Retina (tissue), 1 donor: ENCODE measurements at places on chromosomes 3 and 15.

DNA sequence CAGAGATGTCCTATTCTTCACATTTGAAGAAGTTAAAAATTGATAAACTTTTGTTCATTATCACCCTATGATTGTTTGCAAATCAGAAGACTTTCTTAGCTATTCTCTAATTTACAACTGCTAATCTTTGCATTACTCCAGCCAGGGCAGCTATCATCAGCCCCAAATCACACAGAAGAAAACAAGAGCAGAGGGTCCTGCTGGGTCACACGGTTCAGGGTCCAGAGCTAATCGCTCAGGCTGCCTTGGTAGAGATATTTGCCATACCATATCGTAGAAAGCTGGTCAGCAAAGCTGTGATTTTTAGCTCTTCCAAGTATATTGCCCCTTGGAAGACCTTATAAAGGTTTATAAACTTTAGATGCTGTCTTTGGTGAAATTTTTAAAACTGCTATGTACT is 181.4 kb downstream of the MAGI1 start:
- no peak for DNase-seq

DNA sequence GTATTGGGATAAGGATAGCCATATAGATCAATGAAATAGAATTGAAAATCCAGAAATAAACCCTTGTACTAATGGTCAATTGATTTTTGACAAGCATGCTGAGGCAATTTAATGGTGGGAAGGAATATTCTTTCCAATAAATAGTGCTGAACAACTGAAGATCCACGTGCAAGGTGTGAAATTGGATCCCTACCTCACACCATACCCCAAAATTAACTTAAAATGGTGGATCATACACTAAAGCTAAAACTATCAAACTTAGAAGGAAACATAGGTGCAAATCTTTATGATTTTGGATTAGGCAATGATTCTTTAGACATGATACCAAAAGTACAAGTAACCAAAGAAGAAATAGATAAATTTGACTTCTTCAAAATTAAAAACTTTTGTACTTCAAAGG is 22.1 kb upstream of the SYNM start:
- DNase-seq, result no peak

DNA sequence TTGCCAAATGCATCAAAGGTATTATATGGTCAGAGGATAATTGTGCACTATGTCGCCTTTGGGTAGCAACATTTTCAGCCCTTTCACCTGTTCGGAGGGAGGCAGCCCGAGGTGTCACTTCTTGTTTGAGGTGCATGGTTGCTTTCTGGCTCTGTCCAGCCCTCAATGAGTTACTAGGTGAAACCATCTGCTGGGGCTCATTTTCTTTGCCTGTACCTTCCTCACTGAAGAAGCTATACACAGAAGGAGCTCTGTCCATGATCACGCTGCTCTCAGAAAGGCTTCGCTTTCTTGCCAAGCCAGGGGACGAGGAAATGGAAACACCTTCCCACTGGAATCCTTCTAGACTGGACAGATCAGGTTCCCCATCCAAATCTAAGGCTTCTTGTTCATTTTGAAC is 42.7 kb downstream of the ZNF106 start:
- DNase-seq, result no peak

- DNase-seq, result no peak
Measured at GRCh38 chr15:56775641-56776040, 42.3 kb upstream of the ZNF280D start.

DNA sequence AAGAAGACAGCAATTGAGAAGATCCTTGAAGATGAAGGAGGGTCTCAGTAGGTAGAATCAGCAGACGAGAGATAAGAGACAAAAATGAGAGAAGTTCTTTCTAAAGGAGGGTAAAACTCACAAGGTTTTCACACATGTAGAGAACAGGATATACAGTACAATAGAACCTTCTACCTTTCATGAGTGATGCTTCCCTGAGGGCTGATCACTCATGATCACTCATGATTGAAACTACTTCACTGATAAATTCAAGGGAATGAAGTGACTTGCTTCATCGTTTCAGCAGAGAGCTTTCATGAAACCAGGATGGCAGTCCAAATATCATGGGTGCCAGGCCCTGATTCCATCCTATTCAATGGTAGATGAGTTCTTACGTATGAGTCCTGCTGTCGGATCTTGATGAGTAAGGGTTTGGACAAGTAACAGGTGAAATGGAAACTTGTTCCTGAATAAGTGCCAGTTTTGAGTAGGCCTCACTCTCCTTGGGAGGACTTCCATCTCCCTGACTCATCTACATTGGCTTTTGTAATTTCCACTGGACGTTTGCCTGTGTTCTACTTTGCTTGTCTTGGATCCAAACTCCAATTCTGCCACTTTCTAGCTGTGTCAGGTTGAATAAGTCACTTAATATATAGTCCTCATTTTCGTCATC is 9.6 kb upstream of the CLDN16 start:
- no peak for DNase-seq

DNA sequence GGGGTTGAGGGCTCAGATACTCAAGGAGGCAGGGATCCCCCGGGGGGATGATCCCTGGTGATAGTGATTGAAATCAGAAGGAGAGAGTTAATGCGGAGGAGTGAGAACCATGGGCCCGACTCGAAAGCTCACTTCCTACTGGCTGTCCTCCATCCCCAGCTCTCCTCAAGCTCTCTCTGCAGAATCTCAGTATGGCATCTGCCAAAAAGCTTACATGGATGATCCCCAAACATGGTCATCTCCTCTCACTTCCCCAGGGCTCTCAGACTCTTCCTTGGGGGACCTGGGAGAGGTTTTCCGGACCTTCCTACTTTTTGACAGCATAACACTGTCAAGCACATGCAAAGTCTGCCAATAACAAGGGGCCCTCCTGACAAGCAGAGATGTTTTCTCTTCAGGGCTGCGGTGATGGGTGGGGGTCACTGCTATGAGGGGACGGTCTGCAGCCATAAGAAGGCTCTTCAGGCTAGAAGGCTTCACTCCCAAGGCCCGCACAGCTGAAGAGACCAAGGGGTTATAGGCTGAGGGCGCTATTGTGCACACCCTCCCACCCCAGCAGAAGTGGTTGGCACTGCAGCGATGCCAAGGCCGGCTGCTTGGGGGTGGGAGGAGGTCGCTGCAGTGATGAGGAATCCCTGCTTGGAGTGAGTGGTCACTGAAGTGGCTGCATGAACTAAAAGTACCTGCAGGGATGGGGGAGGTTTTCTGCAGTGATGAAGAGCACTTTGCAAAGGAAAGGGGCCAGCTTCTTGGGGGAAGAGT is 828 bp upstream of the VWA5B2 start:
- DNase-seq, result peak; percentile 30

DNA sequence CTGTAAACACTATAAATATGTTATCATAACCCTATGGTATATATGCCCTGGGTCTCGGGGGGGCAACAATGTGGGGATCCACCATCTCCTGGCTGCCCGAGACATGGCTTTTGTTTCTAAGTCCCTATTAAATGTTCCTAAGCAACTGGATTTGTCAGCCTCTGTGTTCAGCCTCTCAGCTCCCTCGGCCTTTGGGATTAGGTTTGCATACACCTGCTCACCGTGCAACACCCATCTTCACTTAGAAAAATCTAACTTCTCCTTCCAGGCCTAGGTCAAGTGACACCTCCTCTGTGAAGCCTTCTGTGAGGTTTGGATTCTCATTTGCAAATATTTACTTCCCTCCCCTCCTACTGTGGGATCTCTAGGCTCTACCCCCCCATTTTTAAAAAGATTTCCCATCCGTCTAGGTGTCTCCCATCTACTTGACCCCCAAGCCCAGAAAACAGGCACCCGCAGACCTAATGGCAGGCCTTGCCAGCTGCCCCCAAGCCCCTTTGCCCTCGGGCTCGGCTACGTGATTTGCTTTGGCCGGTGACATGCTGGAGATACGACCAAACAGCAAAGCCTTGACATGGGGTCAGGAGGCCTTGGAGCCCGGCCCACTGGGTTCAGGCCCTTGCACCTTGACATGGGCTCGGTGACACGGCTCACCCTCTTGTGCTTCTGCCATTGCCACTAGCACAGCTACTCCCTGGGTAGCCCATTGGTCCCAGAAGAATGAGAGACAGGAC is 66.0 kb upstream of the BLM start:
- DNase-seq, result no peak

GRCh38 chr3:127330385-127330784 is 42.5 kb upstream of the PRR20G start:
- DNase-seq, result no peak

DNA sequence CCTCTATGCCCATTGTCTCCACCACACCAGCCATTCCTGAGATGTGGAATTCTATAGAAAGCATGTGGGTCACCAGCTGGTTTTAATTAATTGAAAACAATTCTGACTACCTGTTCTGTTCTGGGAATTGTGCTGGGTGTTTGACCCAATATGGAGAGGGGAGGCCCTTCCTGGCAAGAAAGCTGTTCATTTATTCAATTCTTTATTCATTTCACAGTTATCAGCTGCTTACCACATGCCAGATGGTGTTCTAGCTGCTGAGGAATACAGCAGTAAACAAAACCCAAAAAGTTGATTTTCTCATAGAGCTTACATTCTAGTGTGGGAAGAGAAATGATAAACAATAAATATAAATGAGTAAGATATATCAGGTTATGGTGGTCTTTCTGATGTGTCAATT is 296.1 kb upstream of the RASGRP1 start:
- peak; percentile 11 for DNase-seq

DNA sequence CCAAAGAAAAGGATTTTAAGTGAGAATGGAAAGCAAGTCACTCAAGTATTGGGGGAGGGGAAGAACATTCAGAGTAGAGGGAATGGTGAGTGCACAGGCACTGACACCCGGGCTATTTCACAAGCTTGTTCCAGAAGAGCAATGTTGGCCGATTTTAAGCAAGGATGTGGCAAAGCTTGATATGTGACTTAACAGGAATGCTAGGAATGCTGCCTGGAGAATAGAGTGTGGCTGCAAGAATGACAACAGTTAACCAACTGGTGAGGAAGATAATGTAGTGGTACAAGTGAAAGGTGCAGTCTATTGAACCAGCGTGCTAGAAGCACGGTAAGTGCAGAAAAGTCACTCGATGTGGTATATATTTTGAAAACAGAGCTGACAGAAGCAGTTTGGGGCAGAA is 6.2 kb upstream of the CCDC80 start:
- no peak for DNase-seq

- DNase-seq, result no peak
Measured at GRCh38 chr15:43029476-43029875, 76.4 kb downstream of the UBR1 start.

DNA sequence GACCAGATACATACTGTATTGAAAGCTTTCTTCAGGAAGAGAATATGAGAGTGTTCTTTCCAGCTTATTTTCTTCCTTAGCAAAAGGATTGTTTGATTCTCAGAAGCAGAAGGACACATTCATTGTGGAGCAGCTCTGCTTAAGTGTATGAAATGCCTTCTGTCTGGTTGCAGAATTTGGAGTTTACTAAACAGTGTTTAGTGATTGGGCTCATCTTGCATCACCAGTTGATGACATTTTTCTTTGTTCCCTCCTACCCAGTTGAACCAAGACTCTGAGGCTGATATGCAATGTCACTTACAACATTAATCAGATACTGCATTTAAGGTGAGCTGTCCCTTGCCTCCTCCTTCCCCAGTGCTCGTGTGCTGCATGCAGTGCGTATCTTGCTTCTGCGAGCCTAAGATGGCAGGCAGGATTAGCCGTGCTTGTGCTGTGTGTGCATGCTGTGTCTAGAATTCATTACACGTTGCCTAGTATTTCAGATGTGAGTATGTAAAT is 18.4 kb downstream of the ZBTB38 start:
- DNase-seq, result peak; percentile 67

GRCh38 chr3:2468816-2469215 is 370.1 kb downstream of the CNTN4 start:
- DNase-seq, result no peak

DNA sequence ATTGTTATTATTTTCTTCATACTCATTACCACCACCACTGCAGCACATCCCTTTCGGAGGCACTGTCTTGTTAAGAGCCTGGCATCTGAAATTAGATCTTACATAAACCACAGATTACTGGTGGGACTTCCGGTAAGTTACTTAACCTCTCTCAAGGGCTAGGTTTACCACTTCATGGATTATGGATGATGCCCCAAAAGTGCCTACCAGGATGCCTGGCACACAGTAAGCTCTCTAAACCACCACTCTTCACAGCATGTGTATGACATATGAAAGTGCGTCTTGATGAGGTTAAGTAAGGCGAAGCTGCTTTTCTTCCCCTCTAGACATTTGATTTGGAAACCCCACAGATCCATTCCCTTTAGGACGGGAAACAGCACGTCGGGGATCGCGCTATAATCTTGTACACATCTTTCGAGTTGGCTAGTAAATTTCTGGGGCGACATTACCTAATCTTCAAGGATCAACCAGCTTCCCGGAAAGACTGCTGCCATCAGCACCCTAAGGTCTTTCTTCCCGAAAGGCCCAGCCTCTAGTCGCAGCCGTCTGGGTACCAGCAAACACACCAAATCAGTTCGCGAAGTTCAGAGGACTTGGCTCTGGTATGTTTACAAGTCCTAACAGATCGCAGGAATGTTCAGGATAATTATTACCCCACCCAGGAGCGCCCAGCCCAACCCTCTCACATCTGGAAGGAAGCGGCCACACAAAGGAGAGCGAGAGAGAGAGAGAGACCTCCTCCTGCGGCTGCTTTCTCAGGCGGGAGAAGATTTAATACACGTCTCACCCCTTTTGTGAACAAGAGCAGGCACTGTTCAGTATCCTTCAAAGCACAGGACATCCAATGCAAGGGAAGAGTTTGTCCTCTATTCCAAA is 155.1 kb upstream of the FRMD4B start:
- DNase-seq, result peak; percentile 73

- DNase-seq, result peak; percentile 22
Measured at GRCh38 chr3:103295974-103296570, 861.3 kb downstream of the ZPLD1 start.

DNA sequence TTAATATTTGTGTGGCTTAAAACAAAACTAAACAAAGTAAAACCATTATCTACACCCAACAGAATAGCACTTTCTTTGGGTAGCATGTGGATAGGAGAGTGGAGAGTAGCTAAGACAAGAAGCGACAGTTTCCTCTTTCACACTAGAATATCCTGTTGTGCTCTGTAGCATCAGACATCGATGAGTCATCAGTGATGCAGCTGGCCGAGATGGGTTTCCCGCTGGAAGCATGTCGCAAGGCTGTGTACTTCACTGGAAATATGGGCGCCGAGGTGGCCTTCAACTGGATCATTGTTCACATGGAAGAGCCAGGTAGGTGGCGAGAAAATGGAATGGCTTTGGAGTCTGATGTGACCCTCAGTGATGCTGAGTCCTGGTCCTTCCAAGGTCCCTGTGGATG is 108.1 kb downstream of the USP13 start:
- no peak for DNase-seq

DNA sequence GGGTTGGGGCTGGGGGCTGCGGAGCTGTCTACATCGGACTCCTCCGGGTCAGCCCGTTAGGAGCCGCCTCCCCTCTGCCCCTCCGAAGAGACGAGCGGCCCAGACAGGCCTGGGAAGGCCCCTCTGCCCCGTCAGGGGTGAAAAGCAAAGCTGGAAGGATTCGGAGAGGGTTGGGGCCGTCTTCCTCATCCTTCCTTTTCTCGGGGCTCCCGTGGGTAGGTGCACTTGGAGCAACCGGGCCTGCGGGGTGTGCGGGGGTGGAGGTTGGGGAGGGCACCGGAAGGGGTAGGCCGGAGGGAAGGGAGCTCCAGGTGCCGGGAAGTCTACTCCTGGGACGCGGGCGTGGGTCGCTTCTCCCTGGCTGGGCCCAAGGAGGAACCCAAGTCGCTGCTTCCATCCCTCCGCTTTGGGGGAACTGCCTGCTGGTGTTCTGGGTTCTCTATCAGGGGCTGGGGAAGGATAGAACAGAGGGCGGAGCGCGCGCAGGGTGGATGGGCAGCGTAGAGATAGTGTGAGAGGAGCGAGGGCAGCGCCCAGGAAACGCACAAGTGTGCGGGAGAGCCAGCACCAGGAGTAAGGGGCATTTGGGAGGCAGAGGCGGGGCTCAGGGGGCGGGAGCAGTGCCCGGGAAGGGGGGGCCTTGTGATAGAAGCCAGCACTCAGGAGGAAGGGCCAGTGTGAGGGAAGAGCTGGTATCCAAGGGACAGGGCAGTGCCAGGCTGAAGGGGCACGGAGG is 590 bp downstream of the POLR2H start:
- peak; percentile 79 for DNase-seq
